Calu3 (cell line): ENCODE measurements at places on chromosomes 3 and 15. TPM values are rescaled to one million over a fixed set of nuclear protein-coding genes. Genes with fewer than 3 reads are reported as not detected.

DNA sequence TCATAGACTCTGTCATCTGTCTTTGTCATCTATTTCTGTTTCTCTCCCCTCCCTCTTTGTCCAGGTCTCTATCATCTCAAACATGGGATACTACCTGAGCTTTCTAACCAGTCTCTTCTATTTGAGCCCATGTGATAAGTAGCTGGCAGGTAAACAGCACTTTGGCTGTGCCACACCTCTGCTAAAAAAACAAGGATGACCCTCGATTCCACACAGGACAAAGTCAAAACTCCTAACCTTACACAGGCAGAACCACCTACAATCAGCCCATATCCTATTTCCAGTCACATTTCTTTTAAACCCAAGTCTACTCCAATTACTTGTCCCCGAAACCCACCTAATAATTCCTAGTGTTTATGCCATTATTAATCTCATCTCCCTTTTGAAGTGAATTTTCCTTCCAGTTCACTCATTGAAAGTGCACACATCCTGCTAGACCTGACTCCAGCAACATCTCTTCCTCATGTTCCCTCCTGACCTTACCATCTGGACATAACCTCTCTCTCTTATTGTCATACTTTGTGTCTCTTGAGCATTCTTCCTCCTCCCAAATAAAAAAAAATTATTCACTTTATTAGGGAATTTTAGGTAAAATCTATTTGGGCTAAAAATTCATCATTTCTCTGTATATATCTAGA is 256.1 kb upstream of the ONECUT1 start:
- DNase-seq = no peak
- no peaks in the 10 kb centered on the region for H3K27me3 ChIP-seq
- no peak overlapping the region for H3K4me3 ChIP-seq
- no peak overlapping the region for H3K27ac ChIP-seq

DNA sequence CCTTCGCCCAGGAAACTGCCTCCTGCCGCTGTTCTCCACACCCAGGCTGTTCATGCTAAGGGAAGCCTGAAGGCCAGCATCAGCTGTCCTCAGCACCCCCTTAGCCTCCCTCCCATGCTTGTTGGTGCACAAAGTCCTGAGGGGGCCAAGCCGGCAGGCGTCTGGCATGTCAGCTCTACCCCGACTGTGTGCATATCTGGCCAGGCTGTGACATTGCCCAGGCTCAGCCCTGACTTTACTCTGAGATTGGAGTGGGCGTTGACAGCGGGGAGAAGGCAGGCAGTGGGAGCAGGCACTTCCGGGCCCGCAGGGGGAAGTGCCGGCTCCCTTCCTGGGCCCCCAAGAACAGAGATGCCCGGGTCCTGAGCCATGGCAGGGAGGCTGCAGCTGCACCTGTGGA is 492.2 kb downstream of the AGBL1 start:
- H3K27me3 ChIP-seq = no peaks in the 10 kb centered on the region
- no peak for DNase-seq
- H3K27ac ChIP-seq = no peak overlapping the region
- H3K4me1 ChIP-seq = no peaks in the 10 kb centered on the region
- no peaks in the 10 kb centered on the region for H3K36me3 ChIP-seq

DNA sequence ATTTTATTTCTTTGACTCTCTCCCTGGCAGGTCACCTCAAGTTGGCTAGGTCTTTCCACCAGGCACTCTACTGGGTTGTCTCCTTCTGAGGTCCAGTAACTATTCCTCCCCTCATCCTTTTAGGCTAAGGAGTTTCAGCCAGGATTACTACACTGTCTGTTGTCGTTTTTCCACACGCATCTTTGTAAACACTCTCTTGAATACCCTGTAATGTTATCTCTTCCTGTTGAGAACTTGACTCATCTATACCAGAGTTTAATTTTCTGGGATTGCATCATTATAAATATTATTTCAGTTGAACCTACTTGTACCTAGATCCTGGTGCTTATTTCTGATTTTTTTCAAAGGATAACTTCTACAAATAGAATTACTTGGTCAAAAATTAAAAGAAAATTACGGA is 138.3 kb downstream of the SQOR start:
- H3K27me3 ChIP-seq = peaks cover 66% of the 10 kb centered on the region
- H3K4me1 ChIP-seq = no peaks in the 10 kb centered on the region
- H3K27ac ChIP-seq = no peak overlapping the region
- no peak overlapping the region for H3K4me3 ChIP-seq

GRCh38 chr15:39651881-39652280 is 71.0 kb downstream of the THBS1 start:
- H3K36me3 ChIP-seq = no peaks in the 10 kb centered on the region
- no peak overlapping the region for H3K4me3 ChIP-seq
- no peaks in the 10 kb centered on the region for H3K4me1 ChIP-seq

- no peaks in the 10 kb centered on the region for H3K27me3 ChIP-seq
- H3K4me3 ChIP-seq = peak overlapping the region; percentile 93
- peak overlapping the region; percentile 98 for H3K27ac ChIP-seq
- no peak for DNase-seq
Measured at GRCh38 chr15:81000144-81000623, 539 bp upstream of the TLNRD1 start.

GRCh38 chr3:133933097-133934024 is 37.7 kb upstream of the RAB6B start:
- DNase-seq = peak; percentile 0
- H3K4me1 ChIP-seq = peaks cover 8% of the 10 kb centered on the region
- no peak overlapping the region for H3K27ac ChIP-seq
- H3K36me3 ChIP-seq = peaks cover 4% of the 10 kb centered on the region
- H3K4me3 ChIP-seq = no peak overlapping the region
- peaks cover 99% of the 10 kb centered on the region for H3K27me3 ChIP-seq

The SEMA6D gene
- not detected in 2 replicates for total RNA-seq

The GNL3 gene
- 113 and 118 TPM in 2 replicates for total RNA-seq
